8988T (cell line): ENCODE measurements at places on chromosomes 11 and 22.

- DNase-seq = no peak
Observed at GRCh38 chr22:50173311-50173982, 2.9 kb downstream of the PANX2 start.

DNA sequence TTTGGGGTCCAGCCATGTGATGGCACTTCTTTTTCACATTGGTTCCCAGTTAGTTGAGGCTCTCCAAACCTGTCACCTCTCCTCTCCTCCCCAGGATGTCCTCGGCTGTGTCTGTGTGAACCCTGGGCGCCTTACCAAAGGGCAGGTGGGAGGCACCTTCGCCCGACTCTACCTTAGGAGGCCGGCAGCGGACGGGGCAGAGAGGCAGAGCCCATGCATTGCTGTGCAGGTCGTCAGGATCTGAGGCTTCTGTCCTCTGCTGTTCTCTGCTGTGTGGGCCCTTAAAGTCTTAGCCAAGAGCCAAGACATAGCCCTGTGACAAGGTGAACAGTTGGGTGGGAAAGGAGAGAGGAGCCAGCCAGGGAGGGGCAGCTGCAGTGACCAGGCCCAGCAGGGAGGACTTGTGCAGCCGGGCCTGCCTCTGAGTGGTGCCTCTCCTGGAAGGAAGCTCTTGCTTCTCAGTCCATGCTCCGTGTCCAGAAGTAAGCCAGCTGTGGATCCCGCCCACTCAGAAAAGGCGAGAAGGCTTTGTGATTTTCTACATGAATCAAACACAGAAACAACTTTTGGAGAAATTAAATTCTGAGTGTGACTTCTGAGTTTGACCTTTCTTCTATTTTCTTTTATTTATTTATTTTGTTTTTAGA lies 17.5 kb upstream of the CDC42EP2 start:
- DNase-seq = no peak

DNA sequence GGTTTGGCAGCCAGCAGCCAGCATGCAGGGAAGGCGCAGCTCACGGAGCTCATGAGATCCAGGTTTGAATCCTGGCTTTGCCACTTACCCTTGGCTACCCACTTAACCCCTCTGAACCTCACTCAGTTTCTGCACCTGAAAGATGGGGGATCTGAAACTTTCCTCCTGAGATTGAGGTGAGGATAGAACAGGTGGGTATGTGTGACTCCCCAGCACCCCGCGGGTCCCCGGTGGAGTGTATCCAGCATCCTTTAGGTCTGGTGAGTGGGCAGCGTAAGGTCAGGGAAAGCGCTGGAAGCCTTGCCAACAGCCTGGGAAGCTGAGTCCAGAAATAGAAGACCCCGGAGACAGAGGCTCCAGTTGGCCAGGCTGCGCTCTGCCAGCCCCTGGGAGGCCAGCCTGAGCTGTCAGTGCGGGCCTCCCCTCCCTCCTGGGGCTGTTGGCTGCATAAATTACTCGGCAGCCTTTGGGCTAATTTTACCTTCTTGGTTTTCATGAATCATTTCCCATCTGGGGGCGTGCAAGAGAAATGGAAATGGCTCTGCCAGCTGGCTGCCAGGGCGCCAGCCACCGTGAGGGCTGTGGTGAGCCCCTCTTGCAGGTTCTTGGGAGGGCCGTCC lies 17.6 kb downstream of the PRDM11 start:
- no peak for DNase-seq

DNA sequence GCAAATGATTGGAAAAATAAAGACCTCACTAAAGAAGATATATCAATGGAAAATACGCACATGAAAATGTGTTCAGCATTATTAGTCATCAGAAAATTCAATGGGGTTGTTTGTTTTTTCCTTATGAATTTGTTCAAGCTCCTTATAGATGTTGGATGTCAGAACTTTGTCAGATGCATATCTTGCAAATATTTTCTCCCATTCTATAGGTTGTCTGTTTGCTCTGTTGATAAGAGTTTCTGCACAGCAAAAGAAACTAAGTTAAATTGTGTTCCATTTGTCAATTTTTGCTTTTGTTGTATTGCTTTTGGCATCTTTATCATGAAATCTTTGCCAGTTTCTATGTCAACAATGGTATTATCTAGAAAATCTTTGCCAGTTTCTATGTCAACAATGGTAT lies 633.9 kb upstream of the CHORDC1 start:
- DNase-seq = no peak

- DNase-seq = no peak
Observed at GRCh38 chr11:94586978-94587377, 19.8 kb downstream of the PIWIL4 start.

DNA sequence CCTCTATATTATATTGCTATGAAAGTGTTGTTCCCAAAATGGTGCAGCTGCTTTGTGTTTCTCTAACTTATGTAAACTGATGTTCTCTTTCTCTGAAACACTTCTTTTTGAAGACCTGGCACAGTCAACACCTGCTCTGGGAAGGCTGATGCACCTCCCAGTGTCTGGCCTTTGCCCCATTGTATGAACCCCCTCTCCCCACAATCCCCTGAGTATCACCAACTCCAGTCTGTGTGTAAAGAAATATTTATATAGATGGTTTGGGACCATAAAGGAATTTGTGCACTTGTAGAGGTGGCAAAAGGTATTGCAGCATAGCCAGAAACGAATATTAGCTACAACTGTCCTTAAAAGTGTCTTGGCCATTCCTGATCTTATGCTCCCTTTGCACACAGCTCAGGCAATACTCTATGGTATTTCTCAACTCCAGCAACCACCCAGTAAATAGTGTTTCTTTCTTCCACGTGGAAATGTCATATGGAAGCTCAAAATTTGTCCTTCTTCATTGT lies 365.2 kb upstream of the DDI1 start:
- no peak for DNase-seq

GRCh38 chr11:43830928-43831440 lies 49.6 kb upstream of the ALKBH3 start:
- peak; percentile 35 for DNase-seq

DNA sequence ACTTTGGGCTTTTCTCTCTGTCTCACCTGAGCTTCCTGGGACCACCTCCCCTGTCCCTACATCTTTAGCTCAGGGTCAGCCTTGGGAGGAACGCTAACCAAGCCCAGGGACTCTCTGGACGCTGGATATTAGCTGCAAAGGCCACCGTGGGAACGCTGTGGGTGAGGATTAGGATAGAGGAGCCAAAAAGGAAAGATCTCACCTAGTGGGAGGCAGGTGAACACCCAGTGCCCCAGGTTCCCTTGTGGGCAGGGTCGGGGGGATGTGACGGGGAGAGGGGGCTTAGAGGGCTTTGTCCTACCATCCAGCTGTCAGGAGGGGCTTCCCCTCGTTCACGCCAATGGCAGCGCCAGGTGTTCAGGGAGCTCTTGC lies 50.2 kb downstream of the LINC01488 start:
- DNase-seq = no peak

- DNase-seq = peak; percentile 60
Observed at GRCh38 chr11:62337303-62338181, at the start of gene ASRGL1. ASRGL1 (plus strand) TSS chr11:62337448; CDS start chr11:62337978, 530 bp downstream.

DNA sequence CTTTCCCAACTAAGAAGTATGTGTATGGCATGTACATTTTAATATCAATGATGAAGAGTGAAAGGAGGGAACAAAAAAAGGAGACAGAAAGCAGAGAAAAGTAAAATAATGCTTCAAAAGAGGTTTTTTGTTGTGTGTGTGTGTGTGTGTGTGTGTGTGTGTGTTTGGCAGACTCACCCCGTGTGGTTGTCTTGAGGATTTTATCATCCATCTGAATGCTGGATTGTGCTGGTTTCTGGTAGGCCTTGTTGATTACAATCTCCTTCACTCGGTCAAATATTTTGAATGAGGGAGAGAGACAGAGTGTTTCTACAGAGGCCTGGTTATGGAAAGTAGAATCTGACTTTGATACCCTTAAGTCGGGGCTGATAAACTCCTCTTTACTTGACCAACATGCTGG lies 128.5 kb downstream of the ENTHD1 start:
- DNase-seq = no peak

DNA sequence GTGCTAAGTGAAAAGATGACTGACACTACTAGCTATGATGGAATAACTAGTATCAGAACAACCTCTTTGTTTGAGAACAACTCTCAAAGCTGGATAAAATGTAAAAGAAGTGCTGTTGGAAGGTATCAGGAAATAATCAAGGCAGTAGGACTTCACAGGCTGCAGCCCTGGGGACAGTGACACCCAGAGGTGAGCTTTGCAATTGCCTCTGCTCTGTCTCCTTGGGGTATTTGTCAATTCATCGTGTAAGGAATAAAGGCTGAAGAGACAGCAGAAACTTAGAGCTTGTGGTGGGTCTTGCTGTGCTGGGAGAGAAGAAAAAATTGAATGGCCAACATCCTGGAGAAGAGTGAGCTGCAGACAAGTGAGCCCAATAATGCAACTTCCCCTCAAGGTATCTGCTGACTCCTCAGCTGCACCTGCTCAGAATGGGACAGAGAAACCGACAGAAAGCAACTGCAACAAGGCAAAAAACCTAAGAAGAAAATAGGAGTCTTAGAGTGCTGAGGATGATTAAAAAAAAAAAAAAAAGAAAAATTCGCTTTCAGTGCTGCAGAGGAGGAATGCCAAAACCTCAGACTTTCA lies 141.1 kb downstream of the RCN1 start:
- no peak for DNase-seq

- no peak for DNase-seq
Observed at GRCh38 chr22:22929381-22930221, 42.0 kb downstream of the IGLL5 start.

DNA sequence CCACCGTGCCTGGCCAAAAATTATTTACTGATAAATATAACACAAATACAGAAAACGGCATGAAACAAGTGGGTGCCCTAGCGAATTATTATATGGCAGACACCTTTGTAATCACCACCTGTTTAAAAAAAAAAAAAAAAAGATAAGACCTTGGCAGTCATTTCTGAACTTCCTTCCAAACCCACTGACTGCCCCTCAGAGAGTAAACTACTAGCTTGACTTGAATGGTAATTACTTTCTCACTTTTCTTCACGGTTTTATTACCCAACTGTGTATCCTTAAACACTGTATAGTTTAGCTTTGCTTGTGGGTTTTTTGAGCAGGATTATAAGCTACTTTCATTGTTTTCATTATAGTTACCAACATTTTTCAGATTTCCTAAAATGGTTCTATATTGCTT lies 23.7 kb downstream of the SFI1 start:
- DNase-seq = no peak

DNA sequence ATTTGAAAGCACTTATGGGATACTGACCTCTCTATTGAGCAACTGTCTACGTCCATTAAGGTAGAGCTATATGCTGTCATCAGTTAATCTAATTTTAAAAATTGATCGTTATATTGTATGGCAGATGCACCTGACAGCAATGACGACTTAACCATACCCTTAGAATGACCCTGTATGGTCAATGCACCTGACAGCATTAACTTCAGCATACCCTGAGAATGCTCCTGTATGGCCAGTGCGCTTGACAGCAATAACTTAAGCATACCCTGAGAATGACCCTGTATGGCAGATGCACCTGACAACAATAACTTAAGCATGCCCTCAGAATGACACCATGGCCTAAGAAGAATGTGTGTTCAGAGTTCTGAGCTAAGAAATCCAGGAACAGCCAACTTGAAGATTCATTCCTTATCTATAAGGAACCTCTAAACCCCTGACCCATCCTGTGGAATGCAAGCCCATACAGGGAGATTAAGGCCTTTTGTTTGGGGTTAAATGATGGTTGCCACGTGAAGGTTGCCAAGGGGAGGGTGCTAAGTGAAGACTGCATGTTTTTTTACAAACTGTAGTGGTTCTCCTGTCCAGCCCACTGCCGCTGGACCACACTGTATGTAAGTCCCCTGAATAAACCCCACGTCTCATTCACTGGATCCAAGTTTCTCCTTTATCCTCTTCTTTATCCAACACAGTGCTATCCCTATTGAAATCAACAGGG lies 138.3 kb downstream of the GUCY1A2 start:
- DNase-seq = no peak

DNA sequence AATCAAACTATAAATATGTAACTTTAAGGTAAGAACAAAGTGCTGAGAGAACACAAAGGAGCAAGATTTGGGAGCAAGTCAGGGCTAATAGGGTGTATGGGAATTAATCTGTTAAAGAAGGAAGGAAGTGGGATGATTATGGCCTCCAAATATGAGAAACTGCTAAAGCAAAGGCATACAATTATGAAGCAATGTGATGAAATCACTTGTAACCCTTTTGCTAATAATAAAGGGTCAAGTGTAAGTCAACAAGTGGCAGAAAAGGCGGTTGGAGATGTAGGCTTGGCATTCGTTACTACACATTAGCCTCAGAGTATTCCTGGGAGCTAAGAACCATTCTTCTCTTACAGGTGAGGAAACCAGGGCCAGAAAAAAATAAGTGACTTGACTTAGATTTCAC lies 1002.3 kb upstream of the TENM4 start:
- DNase-seq = no peak

GRCh38 chr11:17972987-17973386 lies 39.9 kb downstream of the SERGEF start:
- DNase-seq = peak; percentile 63

DNA sequence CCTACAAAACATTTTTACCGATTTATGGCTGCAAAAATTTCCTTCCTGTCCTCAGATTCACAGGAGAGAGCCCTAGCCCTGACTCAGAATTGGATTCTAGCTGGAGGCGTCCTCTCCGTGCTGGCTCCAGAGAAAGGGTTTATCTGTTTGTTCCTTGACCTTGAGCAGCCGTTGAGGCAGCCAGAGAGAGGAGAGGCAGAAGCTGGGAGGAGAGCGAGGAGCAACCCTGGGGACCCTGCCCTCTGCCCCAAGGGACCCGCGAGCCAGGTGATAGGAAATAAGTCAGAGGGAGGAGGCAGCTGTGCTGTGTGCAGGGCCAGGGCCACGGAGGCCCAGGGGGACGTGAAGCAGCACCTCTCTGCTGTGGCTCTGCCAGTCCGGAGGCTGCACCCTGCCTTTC lies 75.6 kb downstream of the IGLL1 start:
- DNase-seq = no peak

- no peak for DNase-seq
Observed at GRCh38 chr11:87444993-87445392, 407.3 kb downstream of the TMEM135 start.

DNA sequence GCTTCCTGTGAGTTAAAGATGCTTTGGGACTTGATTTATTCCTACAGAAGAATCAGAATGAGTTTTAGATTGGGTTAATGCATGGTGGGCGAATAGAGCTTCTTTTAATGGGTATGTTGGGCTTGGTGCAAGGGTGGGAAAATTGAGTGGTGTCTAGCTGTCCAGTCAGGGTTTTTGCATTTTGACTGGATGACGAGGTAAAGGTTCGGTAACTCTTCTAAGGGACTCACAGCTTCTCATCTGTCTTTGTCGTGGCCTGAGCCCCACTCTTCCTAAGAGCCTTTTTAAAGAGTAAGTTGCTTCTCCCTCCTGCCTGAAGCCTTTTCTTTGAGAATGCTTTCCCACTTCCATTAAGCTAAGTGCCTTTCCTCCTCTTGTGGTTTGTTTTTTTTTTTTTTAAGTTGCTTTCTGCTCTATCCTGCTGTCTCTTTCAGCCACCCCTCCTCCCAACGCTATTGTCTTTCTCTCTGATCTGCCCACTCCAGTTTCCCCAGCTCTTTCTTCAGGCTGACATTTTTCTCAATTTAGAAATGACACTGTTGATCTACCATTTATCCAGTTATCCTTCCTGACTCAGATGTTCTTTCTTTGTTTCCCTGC lies 1.1 kb downstream of the DPF2 start:
- no peak for DNase-seq

- no peak for DNase-seq
Observed at GRCh38 chr11:113184498-113184897, 129.9 kb upstream of the TTC12 start.
